Neural crest cell (in vitro differentiated cells): ENCODE measurements at places on chromosomes 13 and 19. TPM values are rescaled to one million over a fixed set of nuclear protein-coding genes. Genes with fewer than 3 reads are reported as not detected.

The ZNF865 gene
- 20.3 TPM in 2 replicates for total RNA-seq

GRCh38 chr13:73428706-73429105 lies 369.9 kb downstream of the KLF5 start:
- no peak for DNase-seq

- no peak for DNase-seq
These were observed 378 bp downstream of the TLE6 start for GRCh38 chr19:2977746-2978138.

DNA sequence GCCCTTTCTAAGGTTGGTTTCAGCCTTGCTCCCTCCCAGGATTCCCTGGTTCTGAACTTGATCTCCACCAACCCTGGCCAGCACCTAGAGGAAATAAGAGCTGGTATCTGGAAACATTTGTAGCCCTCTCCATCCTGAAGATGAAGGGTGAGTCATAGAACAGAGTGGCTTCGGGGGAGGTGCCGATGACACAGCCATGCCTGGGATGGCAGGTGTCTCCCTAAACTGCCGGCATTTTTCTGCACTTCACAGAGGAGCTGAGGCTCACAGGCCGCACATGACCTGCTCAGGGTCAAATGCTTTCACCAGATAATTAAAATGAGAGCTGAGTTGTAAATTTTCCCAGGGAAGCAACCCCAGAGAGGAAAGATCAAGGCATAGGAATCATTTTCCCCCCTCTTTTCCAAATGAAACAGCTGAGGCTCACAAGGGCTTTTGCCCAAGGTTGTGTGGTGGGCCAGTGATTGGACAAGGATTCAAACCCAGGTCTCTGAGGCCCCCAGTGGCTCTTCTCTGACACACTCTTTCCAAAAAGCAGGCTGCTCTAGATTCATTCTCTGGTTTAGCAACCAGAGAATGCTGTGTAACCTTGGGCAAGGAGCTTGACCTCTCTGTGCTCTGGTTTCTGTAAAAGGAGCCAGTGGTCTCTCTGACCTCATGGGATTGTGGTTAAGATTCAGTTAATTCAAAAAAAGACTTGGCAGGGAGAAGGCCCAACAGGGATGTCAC lies 1.2 kb upstream of the SLC25A42 start:
- no peak for DNase-seq

GRCh38 chr19:5956728-5957127 lies 21.2 kb downstream of the RANBP3 start:
- no peak for DNase-seq

The COX6B2 gene
- total RNA-seq: 0.16 TPM in 1 of 2 replicates, not detected in the other

DNA sequence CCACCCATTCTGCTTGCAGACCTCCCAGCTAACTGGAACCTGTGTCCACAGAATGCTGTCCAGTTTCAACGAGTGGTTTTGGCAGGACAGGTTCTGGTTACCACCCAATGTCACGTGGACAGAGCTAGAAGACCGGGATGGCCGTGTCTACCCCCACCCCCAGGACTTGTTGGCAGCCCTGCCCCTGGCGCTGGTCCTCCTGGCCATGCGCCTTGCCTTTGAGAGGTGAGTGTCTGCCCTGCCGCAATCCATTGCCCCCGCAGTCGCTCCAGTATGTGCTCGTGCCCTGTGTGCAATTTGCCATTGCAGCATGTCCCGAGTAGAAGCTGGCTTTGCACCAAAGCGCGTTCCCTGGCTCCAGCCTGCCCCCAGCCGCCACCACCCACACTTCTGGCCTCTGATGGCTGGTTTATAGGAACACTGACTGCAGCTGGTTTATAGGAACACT lies 41.9 kb downstream of the CERS4 start:
- DNase-seq: no peak

The HMGB1 gene
- total RNA-seq: 735 and 773 TPM in 2 replicates

DNA sequence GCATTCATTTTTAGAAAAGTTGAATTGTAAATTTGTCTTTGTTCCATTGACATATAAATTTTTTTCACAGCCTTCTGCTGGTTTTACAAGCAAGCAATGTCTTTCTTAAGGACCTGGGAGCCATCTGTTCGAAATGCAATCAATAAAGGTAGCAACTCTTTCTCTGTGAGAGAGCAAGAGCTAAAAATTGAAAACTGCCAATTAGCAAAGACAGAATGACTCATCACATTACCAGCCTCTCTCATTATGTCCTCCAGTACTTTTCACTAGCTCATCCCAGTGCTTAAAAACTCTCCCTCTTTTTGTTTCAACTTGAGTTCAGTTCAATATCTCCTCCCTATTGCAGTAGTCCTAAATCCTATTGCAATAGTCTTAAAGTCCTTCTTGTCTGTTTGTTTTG lies 760.7 kb upstream of the SLITRK6 start:
- no peak for DNase-seq

GRCh38 chr13:105960326-105960725 lies 575.1 kb downstream of the EFNB2 start:
- DNase-seq: no peak

The STOML3 gene
- not detected in 2 replicates for total RNA-seq

The ZNF738 gene
- total RNA-seq: 71.1 and 71.4 TPM in 2 replicates

The SYT5 gene
- total RNA-seq: 3.5 and 4.3 TPM in 2 replicates

DNA sequence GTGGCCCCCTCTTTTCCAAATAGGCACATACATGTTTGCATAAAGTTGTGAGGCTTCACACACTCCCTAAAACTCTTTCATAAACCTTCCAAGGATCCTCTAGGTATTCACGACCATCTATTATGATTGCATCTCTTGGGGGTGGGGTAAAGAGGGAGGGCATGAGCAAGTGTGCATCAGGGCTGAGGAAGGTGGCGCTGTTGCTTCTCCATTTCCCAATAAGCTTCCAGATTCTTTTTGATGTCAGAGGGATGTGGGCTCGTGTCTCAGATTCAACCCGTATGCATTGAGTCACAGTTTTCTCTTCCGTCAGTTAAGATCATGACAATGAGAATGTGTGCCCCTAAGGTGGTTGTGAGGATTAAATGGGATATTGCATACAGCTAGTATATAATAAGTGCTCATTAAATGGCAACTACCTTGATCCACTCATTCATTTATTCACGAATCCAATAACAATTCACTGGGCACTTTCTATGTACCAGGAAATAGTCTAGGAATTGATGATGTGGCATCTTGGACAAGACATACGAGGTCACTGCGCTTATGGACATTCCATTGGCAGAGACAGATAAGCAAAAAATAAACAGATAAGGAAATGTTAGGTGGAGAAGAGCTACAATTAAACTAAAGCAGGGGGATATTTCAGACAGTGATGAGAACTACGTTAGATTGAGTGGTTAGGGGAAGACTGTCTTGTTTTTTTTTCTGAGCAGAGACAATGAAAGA lies 10.3 kb downstream of the CYP2B6 start:
- no peak for DNase-seq

The DCLK1 gene
- total RNA-seq: 20.0 and 22.4 TPM in 2 replicates

- DNase-seq: no peak
These were observed 112.5 kb upstream of the KL start for GRCh38 chr13:32903720-32904119.

The NALCN gene
- 0.35 and 0.36 TPM in 2 replicates for total RNA-seq

The ZNF570 gene
- 7.7 and 8.4 TPM in 2 replicates for total RNA-seq

The NLRP4 gene
- not detected in 2 replicates for total RNA-seq
